ENCODE measurements at places on chromosomes 16 and 17. TPM values are rescaled to one million over a fixed set of nuclear protein-coding genes. Genes with fewer than 3 reads are reported as not detected.

Gene NOD2
- 0.31 TPM for total RNA-seq

Gene CCL14
- total RNA-seq: not detected

Gene COIL
- 18.5 TPM for total RNA-seq

Gene CMTM1
- total RNA-seq: 4.4 TPM

Gene FAM20A
- 5.0 TPM for total RNA-seq

Gene KCNG4
- not detected for total RNA-seq

Gene MRPL12
- total RNA-seq: 4.7 TPM

Gene SHISA6
- 8.8 TPM for total RNA-seq

Gene MPP2
- 17.5 TPM for total RNA-seq

Gene CCDC40
- total RNA-seq: 12.2 TPM

Gene EME1
- total RNA-seq: 3.4 TPM

Gene FBXL16
- 10.6 TPM for total RNA-seq

Gene PKMYT1
- 5.9 TPM for total RNA-seq

Gene PPP1R27
- total RNA-seq: not detected

Gene CCL4
- total RNA-seq: 2.8 TPM

Gene ZNF75A
- total RNA-seq: 71.1 TPM

Gene PYY
- not detected for total RNA-seq

Gene RUNDC1
- 16.9 TPM for total RNA-seq

Gene LMF1
- 17.2 TPM for total RNA-seq

Gene KRT12
- total RNA-seq: not detected

Gene VTN
- total RNA-seq: 0.63 TPM

Gene CD300LB
- not detected for total RNA-seq

Gene RPS15A
- 938 TPM for total RNA-seq

Gene TBX6
- total RNA-seq: 0.31 TPM

Gene PERCC1
- total RNA-seq: not detected

Gene C17orf113
- 4.7 TPM for total RNA-seq

Gene GRAP
- total RNA-seq: 2.8 TPM

Gene MT3
- 5.6 TPM for total RNA-seq

Gene ZSCAN10
- total RNA-seq: not detected

Gene PLEKHH3
- 4.4 TPM for total RNA-seq

Gene CMTM2
- total RNA-seq: not detected

Gene RAMP2
- 9.1 TPM for total RNA-seq

Gene PLA2G10
- not detected for total RNA-seq

Gene SLC47A1
- 1.6 TPM for total RNA-seq

Gene ANKRD40CL
- not detected for total RNA-seq

Gene HOXB13
- not detected for total RNA-seq

Gene TBC1D3I
- total RNA-seq: not detected

Gene KIF19
- total RNA-seq: 0.63 TPM

Gene ZP2
- not detected for total RNA-seq
